Tibial nerve (tissue), 4 donors: ENCODE measurements at places on chromosomes 4 and X.
A peak's percentile ranks its signal among the peaks of the same experiment; 100 is the strongest.

DNA sequence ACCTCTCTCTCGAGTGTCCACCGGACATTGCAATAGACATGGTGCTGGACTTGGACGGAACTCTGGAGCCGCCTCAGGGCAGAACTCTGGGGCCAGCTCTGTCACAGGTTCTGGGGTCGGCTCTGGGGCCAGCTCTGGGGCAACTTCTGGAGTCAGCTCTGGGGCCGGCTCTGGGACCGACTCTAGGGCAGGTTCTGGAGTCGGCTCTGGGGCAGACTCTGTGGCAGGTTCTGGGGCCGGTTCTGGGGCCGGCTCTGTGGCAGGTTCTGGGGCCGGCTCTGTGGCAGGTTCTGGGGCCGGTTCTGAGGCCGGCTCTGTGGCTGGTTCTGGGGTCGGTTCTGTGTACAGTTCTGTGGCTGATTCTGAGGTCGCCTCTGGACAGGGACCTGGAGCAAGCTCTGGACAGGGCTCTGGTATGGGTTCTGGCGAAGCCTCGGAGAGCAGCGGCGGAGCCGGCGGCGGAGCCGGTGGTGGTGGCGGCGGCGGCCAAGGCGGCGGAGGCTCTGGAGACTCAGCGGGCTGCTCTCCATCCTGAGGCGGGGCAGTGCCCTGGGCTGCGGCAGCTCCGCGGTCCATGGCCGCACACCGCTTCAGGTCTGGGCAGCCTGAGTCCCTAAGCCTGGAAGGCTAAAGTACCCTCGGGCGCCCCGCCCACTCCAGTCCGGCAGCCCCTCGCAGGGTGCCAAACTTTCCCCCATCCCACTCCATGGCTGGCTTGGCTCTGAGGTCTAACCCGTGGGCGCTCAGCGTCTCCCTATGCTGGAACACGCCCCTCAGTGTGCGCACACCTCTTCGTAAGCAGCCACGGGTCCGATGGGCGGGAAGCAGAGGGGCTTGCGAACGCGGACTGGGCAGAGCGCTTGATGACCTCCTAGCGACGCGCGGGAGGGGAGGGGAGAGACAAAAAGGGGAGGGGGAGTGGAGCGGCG lies at the start of gene DGKK:
DGKK (minus strand) TSS at position 723 of the 929 bp plus-strand sequence; CDS start at position 576, 147 bp downstream.
- H3K27ac ChIP-seq = no peak within 1 kb of the TSS
- no peaks in the 10 kb centered on the region for H3K36me3 ChIP-seq
- H3K4me1 ChIP-seq = no peaks in the 10 kb centered on the region

- no peaks in the 10 kb centered on the region for H3K4me1 ChIP-seq
- H3K27ac ChIP-seq = no peak overlapping the region
- H3K27me3 ChIP-seq = no peaks in the 10 kb centered on the region
Observed at GRCh38 chrX:151759041-151759708, 24.6 kb downstream of the CNGA2 start.

DNA sequence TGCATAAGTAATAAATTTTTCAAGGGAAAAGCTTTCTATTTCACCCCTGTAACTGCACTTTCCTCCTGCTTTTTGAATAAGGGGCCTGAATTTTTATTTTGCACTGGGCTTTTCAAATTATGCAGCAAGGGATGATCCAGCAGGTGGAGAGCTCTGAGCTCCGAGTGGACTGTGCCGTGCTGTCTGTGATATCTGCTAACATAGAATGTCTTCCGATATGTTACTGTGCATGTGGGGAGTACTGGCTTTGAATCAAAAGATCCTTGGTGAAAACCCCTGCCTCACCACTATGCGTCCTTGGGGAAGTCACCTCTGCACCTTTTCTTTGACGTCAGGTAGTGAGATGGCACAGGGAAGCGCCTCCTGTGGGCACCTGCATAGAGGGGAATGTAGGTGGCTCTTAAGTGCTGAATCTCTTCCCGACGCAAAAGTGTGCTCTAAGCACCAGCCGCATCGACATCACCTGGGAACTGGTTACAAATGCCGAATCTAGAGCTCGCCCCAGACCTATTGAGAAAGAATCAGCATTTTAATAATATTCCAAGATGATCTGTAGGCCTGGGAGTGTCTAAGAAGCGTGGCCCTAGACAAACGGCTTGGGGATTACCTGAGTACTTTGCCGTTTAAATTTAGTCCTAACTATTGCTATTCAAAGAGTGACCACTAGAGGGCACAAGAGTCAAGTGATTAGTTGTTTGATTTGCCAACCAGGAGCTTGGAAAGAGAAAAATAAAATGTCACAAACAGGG lies 19.2 kb upstream of the WFS1 start:
- peaks cover 9% of the 10 kb centered on the region for H3K4me1 ChIP-seq
- H3K27me3 ChIP-seq = peaks cover 43% of the 10 kb centered on the region
- H3K27ac ChIP-seq = no peak overlapping the region
- H3K4me3 ChIP-seq = no peak overlapping the region
- H3K36me3 ChIP-seq = no peaks in the 10 kb centered on the region
- peak; percentile 75 for DNase-seq

- H3K4me1 ChIP-seq = peaks cover 51% of the 10 kb centered on the region
- H3K36me3 ChIP-seq = no peaks in the 10 kb centered on the region
- H3K4me3 ChIP-seq = no peak overlapping the region
- H3K27me3 ChIP-seq = no peaks in the 10 kb centered on the region
- no peak for DNase-seq
Observed at GRCh38 chr4:121692261-121692660, 4.5 kb downstream of the ANXA5 start.

DNA sequence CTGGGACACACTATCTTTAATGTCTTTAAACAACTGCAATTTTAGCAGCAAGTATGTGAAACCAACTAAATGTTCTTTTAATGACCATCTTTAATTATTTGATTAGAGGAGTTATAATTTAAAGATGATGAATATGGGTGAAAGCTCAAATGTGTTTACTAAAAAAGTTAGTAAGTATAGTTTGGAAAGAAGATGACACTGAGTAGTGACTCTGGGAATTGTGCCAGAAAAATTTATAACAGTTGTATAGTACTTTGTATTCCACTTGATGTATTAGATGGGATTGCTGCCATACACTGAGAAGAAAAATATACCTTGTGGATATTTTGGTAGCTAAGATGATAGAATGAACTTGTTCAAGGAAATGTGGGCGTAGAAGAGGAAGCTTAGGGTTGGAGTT lies 19.5 kb upstream of the PACRGL start:
- H3K4me1 ChIP-seq = peaks cover 8% of the 10 kb centered on the region
- H3K4me3 ChIP-seq = no peak overlapping the region
- no peak for DNase-seq
- H3K27me3 ChIP-seq = no peaks in the 10 kb centered on the region
- no peaks in the 10 kb centered on the region for H3K36me3 ChIP-seq

- DNase-seq = no peak
- H3K4me1 ChIP-seq = no peaks in the 10 kb centered on the region
- no peak overlapping the region for H3K27ac ChIP-seq
- no peaks in the 10 kb centered on the region for H3K27me3 ChIP-seq
- H3K4me3 ChIP-seq = no peak overlapping the region
Observed at GRCh38 chrX:63758011-63758410, 27.0 kb downstream of the ARHGEF9 start.

DNA sequence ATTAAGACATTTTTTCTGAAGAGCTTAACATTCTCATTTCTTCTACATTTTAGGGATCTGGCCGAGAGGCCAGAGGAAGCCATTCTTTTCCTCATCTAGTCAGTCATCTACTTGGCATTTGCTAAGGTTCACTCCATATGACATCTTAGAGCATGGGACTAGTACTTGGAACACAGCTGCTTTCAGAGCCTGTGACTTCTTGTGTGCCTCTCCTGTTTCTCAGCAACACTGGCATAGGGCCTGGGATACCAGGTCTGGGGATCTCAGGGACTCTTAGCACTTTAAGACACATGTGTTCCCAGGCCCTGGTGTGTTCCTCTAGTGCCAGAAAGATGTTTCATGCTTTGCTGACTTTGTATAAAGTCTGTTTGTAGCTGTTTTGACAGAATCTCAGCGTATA lies 7.3 kb downstream of the PLP1 start:
- H3K36me3 ChIP-seq = no peaks in the 10 kb centered on the region
- peaks cover 20% of the 10 kb centered on the region for H3K27me3 ChIP-seq
- no peak overlapping the region for H3K4me3 ChIP-seq
- no peak for DNase-seq
- H3K4me1 ChIP-seq = peaks cover 37% of the 10 kb centered on the region

DNA sequence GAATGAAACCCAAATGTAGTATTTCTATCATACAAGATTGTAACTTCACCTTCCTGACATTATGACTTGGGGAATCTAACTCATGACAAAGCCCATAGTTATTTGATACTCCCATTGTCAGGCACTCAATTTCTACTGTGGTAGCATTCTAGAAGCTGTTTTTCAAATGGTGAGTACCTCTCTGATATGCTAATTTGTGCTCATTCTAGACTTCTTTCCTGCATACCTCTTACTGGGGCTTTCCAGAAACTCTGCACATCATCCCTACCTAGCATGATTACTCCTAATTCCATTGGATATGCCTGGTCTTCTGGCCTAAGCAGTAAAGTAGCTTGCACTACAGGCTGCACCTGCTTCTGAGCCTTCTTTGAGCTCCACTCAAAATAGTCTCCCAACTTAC lies 50.4 kb upstream of the TMEM184C start:
- no peaks in the 10 kb centered on the region for H3K4me1 ChIP-seq
- no peaks in the 10 kb centered on the region for H3K27me3 ChIP-seq
- H3K4me3 ChIP-seq = no peak overlapping the region
- H3K27ac ChIP-seq = no peak overlapping the region
- no peaks in the 10 kb centered on the region for H3K36me3 ChIP-seq

GRCh38 chr4:140790765-140791164 lies 34.6 kb upstream of the TBC1D9 start:
- no peaks in the 10 kb centered on the region for H3K27me3 ChIP-seq
- H3K27ac ChIP-seq = no peak overlapping the region
- H3K4me1 ChIP-seq = no peaks in the 10 kb centered on the region
- peak; percentile 28 for DNase-seq

GRCh38 chrX:122441451-122441850 lies 742.6 kb upstream of the GRIA3 start:
- H3K36me3 ChIP-seq = no peaks in the 10 kb centered on the region
- H3K27ac ChIP-seq = no peak overlapping the region
- H3K27me3 ChIP-seq = no peaks in the 10 kb centered on the region
- no peak overlapping the region for H3K4me3 ChIP-seq
- H3K4me1 ChIP-seq = no peaks in the 10 kb centered on the region

DNA sequence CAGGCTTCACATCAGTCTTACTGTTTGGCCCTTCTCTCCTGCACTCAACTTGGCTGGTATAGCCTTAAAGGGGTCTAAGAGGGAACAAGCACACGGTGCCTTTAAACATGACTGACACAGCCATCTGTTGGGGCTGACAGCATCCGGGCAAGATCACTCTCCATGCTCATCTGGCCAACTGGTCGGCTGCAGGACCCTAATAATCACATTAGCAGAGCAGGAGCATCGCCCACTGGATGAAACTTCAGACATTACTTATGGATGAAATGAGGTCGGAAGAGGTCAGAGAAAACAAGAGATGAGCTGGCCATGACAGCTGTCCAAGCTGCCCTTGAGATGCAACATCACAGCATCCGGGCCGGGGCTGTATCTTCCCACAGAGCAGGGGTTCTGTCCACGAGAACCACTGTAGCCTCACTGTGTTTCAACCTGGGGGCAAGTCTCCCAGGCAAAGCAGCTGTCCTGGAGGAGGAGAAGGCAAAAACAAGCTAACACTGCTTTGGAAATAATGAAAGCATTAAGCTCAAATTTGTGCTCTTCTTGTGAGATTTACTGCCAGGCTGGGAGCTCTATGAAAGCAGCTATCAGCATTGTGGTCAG lies 94.4 kb upstream of the TTC29 start:
- H3K27ac ChIP-seq = no peak overlapping the region
- no peaks in the 10 kb centered on the region for H3K27me3 ChIP-seq
- H3K4me3 ChIP-seq = no peak overlapping the region

GRCh38 chrX:119692191-119693039 lies 553 bp downstream of the SEPTIN6 start:
- no peak for DNase-seq
- H3K27me3 ChIP-seq = no peaks in the 10 kb centered on the region
- no peaks in the 10 kb centered on the region for H3K4me1 ChIP-seq
- H3K36me3 ChIP-seq = no peaks in the 10 kb centered on the region
- H3K27ac ChIP-seq = peak overlapping the region; percentile 48
- H3K4me3 ChIP-seq = peak overlapping the region; percentile 63

- H3K36me3 ChIP-seq = no peaks in the 10 kb centered on the region
- H3K4me3 ChIP-seq = no peak overlapping the region
- no peak for DNase-seq
- H3K4me1 ChIP-seq = no peaks in the 10 kb centered on the region
- H3K27ac ChIP-seq = no peak overlapping the region
Observed at GRCh38 chr4:22456291-22456690, 59.6 kb downstream of the ADGRA3 start.

DNA sequence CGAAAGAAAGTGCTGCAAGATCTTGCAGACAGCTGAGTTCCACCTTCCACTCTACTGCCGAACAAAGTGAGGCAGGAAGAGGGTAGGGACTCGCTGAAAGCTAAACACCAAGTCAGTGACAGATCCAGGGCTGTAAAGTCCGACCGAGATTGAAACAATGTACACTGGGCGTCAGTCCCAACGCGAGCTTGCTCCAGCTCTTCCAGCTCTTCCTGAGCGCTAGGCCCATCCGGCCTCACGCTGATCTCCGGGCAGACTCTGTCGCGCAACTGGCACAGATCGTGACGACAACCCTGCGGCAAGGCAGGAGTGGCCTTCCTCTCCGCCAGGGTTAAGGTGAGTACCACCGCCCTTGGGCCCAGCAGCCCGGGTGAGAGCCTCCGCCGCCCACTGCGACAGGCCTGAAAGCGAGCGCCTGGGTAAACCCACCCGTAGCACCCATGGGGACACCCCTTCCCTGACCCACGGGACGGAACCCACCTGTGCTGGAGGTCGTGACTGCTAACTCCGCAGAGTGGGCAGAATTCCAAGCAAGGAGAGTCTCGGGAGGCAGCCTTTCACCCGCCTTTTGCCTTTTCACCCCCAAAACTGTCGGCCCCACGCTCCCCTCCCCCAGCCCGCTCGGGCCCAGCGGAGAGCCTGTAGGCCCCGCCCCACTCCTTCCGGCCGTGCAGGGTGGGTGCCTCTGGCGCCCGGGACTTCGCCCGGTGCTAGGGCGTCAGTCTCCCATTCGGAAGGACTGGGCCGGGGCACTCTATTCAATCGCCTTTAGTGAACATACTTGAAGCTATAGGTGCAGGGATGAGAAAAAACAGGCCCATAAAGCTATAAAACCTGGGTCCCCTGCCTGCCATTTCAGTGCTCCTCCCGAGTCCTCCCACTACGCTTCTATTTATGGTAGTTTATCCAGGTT lies at the start of gene TMLHE:
TMLHE (minus strand) TSS at position 641 of the 913 bp plus-strand sequence. CDS start 67,676 bp downstream, outside the sequence.
- H3K4me1 ChIP-seq = no peaks in the 10 kb centered on the region
- peak within 1 kb of the TSS; percentile 94 for H3K27ac ChIP-seq
- DNase-seq = peak; percentile 29
- no peaks in the 10 kb centered on the region for H3K27me3 ChIP-seq

- no peak overlapping the region for H3K27ac ChIP-seq
- no peaks in the 10 kb centered on the region for H3K4me1 ChIP-seq
- peaks cover 16% of the 10 kb centered on the region for H3K27me3 ChIP-seq
- H3K4me3 ChIP-seq = no peak overlapping the region
- no peak for DNase-seq
- H3K36me3 ChIP-seq = no peaks in the 10 kb centered on the region
Observed at GRCh38 chrX:110180928-110181310, 137.0 kb downstream of the AMMECR1 start.

- no peak for DNase-seq
- no peak overlapping the region for H3K4me3 ChIP-seq
- H3K27ac ChIP-seq = no peak overlapping the region
Observed at GRCh38 chr4:26083987-26084386, 170.0 kb downstream of the SMIM20 start.

- DNase-seq = no peak
- no peak overlapping the region for H3K27ac ChIP-seq
- H3K4me1 ChIP-seq = no peaks in the 10 kb centered on the region
- no peak overlapping the region for H3K4me3 ChIP-seq
- H3K36me3 ChIP-seq = no peaks in the 10 kb centered on the region
Observed at GRCh38 chr4:97074531-97074930, 1068.7 kb downstream of the STPG2 start.

- H3K36me3 ChIP-seq = no peaks in the 10 kb centered on the region
- H3K4me1 ChIP-seq = no peaks in the 10 kb centered on the region
- no peak overlapping the region for H3K4me3 ChIP-seq
- no peak overlapping the region for H3K27ac ChIP-seq
Observed at GRCh38 chr4:111213531-111213930, 590.7 kb upstream of the PITX2 start.
